Stimulated activated CD8-positive, alpha-beta memory T cell treated with anti-CD3 and anti-CD28 coated beads, Interleukin-4, amount 100 ng/mL, for 4 hours (primary cell): ENCODE measurements at places on chromosomes 7 and 10.
A peak's percentile ranks its signal among the peaks of the same experiment; 100 is the strongest.

- DNase-seq = no peak
Measured at GRCh38 chr10:99711129-99711719, 20.7 kb downstream of the COX15 start.

DNA sequence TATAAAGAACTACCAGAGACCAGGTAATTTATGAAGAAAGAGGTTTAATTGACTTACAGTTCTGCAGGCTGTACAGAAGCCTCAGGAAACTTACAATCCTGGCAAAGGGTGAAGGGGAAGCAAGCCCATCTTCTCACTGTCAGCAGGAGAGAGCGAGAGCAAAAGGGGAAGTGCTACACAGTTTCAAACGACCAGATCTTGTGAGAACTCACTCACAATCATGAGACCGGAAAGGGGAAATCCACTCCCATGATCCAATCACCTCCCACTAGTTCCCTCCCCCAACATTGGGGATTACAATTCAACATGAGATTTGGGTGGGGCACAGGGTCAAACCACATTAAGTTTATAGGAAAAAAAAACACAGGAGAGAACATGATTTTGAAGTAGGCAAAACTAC, 222.1 kb upstream of the SHH start:
- DNase-seq = no peak

GRCh38 chr10:42111661-42112330, 526.6 kb downstream of the ZNF33B start:
- no peak for DNase-seq

DNA sequence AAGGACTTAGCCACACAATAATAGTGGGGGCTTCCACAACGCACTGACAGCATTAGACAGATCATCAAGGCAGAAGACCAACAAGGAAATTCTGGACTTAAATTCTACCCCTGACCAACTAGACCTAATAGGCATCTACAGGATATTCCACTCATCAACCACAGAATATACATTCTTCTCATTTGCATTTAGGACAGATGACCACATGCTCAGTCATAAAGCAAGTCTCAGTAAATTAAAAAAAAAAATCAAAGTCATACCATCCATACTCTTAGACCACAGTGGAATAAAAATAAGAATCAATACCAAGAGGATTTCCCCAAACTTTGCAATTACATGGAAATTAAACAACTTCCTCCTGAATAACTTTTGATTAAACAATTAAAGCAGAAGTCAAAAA, 155.9 kb downstream of the CDK14 start:
- DNase-seq = no peak

DNA sequence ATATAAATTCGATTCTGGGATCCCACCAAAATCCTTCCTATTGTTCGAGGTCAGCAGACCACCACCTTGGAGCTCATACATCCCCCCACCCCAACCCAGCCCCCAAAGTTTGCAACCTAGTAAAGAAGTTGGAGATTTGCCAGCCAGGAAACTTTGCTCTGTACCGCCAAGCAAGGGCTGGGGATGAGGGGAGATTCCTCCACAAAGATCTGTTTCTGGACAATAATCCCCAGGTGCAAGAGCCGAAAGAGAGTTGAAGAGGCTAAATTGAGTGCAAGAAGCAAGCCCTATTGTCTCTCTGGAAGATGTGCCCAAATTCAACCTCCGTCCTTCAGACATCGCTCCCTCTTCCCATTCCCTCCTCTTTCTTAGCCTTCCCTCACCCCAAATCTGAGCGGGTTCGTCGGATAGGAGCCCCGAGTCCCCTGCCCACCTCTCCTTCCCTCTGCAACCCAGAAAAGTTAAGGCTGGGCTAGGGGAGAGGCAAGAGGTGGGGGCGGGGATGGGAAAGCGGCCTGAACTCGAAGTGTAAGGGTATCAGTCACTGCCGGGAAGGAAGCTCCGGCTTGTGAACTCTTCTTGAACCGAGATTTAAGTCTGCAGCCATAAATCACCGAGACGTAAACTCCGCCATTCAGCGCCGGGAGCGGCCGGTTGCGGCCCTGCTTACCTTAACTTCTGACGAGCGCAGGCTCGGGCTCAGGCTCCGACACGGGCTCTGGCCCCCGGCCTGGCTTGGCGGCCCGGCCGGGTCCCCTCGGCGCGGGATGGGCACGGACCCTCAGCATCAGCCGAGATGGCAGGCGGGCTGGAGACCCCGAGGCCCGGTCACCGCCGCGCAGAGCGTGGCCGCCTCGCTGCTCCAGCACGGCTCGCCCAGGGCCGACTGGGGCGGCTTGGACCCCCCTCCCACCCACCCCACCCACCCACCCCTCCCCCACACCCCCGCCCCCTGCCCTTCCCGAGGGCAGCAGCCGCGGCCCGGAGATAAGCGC, 10.8 kb upstream of the HOXA2 start:
- DNase-seq = no peak

- no peak for DNase-seq
Measured at GRCh38 chr10:78856421-78856820, 212.3 kb upstream of the ZMIZ1 start.

DNA sequence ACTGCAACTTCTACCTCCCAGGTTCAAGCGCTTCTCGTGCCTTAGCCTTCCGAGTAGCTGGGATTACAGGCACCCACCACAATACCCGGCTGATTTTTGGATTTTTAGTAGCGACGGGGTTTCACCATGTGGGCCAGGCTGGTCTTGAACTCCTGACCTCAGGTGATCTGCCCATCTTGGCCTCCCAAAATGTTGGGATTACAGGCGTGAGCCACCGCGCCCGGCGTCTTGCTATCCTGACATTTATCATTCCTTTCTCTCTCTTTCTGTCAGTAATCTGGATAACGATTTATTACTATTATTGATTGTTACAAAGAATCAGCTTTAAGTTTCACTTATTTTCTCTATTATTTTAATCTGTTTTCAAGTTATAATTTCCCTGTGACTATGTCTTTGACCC, 548.4 kb downstream of the CNTNAP2 start:
- no peak for DNase-seq

- DNase-seq = peak; percentile 56
Measured at GRCh38 chr7:151875942-151876898, 695 bp downstream of the PRKAG2 start.

DNA sequence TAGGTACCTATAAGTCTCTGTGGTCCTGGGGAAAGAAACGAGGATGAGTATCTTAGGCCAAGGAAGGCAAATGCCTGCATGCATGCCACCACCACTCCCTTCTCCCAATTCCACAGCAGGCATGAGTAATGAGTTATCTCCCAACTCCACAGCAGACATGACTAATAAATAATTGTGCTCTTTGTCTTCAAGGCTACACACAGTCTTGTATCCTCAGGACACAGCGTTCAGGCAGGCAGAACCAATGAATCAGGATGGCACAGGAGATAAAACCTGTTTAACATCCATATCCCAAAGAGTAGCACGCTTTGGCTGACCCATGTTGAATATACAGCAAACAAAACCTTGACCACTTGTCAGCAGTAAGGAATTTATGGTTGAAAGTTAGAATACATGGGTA, 229.7 kb upstream of the NFE2L3 start:
- no peak for DNase-seq

DNA sequence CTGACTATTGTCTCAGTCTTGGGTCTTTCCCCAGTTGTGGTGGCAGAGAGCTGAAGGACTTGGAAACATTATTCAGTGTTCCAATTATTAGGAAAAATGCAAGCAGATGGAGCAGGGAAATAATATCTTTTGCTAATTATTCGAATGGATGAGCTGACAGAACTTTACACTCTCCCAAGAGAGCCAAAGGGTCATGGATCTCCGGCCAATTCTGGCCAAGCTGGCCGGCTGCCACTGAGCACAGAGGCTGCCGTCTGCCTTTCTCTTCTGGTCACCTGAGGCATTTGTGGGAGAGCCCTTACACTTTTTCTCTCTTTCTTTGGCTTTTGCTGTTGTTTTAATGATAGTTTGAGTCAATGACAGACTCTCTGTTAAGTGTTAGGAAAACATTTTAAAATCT, 22.2 kb upstream of the CNTNAP2 start:
- DNase-seq = no peak

DNA sequence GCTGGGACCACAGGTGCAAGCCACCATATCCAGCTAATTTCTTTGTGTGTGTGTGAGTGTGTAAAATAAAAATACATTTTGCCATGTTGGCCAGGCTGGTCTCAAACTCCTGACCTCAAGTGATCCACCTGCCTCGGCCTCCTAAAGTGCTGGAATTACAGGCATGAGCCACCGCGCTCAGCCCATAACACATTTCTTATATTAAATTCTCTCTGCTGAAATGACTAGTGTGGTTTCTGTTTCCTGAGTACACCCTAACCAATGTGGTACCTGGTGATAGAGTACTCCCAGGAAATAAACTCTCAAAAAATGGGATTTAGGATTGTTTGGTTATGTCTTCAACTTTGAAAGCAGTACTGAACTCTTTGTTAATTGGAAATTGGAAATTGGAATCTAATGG, 19.4 kb upstream of the FHIP2A start:
- no peak for DNase-seq
